ENCODE measurements at places on chromosomes 1 and 21.

DNA sequence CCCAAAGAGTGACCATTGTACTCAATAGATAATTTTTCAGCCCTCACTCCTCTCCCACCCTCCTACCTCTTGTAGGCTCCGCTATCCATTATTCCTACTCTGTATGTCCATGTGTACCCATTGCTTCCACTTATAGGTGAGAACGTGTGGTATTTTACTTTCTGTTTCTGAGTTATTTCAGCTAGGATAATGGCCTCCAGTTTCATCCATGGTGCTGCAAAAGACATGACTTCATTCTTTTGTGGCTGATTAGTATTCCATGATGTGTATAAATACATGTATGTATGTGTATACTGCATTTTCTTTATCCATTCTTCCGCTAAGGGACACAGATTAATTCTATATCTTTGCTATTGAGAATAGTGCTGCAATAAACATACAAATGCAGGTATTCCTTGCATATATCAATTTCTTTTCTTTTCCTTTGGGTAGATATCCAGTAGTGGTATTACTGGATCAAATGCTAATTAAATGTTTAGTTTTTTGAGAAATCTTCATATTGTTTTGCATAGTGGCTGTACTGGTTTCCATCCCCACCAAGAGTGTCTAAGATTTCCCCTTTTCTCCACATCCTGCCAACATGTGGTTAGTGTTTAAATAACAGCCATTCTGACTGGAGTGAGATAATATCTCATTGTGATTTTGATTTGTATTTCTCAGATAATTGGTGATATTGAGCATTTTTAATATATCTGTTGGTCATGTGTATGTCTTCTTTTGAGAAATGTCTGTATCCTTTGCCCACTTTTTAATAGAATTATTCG is 4.9 kb downstream of the LY9 start:
- DNase-seq = no peak

DNA sequence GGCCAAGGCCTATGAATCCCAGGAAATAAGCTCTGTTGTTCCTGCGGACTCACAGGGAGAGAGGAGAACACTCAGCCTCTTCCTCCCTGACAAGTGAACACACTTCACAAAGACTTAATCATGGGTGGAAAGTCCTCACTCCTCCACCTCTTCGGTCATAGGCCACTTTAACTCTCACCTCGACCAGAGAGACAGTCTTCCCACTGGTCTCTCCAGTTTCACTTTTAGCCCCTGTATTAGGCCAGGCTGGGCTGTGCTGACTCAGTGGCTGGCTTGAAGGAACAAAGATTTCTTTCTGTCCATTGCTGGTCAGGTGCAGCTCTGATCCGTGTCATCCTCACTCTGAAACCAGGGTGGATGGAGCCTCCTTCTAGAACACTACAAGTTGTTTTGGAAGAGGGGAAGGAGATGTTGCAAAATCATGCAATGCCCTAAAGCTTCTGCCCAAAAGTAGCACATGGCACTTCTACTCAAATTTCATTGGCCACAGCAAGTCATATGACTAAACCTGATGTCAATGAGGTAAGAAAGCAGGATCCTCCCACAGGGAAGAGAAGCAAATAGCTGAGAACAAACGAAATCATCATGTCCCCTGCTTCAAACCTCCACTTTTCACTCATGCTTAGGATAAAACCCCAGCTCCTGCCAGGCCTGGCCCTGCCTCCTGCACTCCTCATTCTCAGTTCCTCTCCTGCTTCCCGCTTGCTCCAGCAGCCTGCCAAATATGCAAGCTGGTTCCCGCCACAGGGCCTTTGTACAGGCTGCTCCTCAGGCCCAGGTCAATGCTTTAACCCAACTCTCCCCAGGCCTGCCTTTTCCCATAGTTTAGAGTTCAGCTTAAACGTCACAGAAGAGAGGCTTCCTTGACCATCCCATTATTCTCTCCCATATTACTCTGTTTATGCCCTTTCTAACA is 150.5 kb upstream of the RUNX3 start:
- no peak for DNase-seq

DNA sequence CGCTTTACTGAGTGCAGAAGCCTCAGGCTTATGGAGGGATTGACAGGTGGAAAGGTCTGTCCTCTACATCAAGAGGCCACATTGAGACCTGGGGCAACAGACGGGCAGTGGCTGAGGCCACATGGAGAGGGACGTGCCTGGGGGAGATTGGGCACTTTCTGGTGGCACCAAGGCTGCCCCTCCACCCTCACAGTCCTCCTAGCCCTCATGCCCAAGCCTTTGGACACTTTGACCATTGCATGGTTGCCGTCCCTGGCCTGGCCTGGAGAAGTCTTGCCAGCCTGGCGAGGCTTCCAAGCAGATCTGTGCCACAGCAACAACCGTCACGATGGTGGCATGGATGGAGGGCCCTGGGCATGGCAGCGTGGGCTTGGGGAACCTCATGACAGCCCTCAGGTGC is 192.1 kb upstream of the VAMP3 start:
- DNase-seq = no peak

GRCh38 chr1:182329471-182329870 is 62.1 kb downstream of the GLUL start:
- no peak for DNase-seq

- no peak for DNase-seq
Measured at GRCh38 chr21:44093761-44094160, 13.4 kb upstream of the PWP2 start.

DNA sequence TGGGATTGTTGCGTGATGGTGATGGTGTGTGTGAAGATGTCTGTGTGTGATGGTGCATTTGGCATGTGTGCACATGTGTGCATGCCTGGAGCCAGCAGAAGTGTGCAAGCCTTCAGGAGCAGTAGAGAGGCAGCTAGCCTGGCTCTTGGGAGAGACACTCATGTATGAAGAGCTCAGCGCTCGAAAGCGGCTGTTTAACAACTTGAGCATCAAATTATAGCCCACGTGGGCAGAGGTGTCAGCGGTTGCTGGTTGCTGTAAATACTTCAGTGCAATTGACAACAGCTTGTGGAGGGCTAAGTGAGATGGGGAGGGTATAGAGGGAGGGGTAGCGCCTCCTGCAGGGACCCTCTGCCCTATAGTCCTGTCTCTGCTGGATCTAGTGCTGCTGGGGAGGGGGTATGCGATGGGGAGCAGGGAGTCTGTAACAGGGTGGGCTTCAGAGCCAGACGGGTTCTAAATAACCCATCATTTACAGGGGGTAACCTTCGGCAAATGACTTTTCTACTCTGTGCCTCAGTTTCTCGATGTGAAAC is 21.5 kb downstream of the FOXD2 start:
- DNase-seq = no peak

GRCh38 chr21:38643404-38644023 is 145.2 kb upstream of the ERG start:
- no peak for DNase-seq

DNA sequence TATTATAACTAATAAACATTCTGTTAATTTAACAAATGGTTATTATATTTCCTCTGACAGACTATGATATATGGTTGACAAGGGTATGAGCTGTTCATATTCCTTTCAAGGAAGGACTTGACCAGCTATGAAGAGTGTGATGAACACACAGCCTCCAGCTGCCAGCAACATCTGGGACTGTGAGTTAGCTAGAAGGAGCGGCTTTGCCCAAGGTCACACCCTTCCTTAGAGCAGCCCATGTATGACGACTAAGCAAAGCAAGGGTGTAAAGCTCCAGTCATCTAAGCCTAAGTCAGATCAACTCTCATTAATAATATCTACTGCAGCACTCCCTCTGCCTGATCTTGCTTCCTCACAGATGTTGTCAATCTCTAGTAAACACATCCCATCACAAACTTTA is 355.4 kb downstream of the PLPP3 start:
- no peak for DNase-seq

GRCh38 chr1:153921803-153922075 is 1.0 kb downstream of the GATAD2B start:
- DNase-seq = no peak

DNA sequence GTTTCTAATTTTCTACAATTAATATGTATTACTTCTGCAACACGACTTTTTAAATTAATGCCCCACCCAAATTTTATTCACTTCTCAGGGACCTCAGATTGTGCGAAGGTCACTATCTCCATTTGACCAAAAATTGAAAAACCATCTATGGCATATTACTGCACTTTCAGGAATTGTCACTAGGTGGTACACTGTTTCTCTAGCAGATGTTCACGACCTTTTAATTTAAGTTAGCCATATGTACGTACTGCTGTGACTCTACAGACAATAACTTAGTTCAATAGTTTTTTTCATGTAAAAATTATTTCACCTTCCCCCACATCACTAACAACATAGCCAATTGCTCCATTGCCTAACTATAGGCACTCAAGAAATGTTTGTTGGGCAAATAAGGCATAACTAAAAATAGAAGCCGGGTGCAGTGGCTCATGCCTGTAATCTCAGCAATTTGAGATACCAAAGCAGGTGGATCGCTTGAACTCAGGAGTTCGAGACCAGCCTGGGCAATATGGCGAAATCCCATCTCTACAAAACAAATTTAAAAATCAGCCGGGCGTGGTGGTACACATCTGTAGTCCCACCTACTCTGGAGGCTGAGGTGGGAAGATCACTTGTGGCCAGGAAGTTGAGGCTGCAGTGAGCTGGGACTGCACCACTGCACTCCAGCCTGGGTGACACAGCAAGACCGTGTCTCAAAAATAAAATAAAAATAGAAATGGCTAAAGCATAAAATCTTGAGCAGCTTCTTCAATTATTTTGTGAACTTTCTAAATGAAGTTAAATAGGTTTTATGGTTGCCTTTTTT is 75.7 kb upstream of the PKN2 start:
- no peak for DNase-seq

DNA sequence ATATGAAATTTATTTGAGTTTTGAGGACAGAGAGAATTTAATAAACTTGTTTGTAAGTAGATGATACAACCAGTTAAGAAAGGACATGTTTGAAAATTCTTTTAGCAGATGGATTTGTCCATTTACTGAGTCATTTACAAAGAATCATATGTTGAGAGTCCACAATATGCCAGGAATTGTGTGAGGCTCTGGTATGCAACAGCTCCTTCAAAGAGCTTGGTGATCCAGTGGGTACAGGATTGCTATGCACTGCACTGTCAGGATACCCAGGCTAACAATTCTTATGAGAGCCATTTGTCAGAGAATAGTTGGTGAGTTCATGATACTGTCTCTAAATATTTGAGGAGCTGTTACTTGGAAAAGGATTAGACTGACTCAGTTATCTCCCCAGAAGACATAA is 11.0 kb downstream of the DNM3 start:
- no peak for DNase-seq

GRCh38 chr1:202251424-202252256 is 58.0 kb downstream of the LGR6 start:
- DNase-seq = no peak

DNA sequence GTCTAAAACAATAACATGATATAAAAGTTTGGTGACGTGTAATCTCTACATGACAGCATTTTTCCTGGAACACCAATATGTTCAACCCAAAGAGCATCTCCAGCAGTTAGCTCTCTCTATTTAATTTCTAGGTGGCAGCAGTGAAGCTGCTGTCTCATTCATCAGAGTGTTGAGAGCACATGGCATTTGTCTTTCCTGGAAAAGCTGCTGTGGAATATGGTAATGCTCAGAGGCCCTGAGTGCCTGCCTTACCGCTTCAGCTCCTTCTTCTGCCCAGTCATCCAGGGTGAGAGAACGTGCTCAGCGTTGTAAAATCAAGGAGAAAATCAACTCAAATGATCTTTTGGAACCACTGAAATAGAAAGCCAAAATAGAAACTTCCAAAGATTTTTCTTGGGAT is 640.7 kb downstream of the ADGRL2 start:
- DNase-seq = no peak

GRCh38 chr1:18527921-18528320 is 47.2 kb downstream of the KLHDC7A start:
- DNase-seq = no peak

DNA sequence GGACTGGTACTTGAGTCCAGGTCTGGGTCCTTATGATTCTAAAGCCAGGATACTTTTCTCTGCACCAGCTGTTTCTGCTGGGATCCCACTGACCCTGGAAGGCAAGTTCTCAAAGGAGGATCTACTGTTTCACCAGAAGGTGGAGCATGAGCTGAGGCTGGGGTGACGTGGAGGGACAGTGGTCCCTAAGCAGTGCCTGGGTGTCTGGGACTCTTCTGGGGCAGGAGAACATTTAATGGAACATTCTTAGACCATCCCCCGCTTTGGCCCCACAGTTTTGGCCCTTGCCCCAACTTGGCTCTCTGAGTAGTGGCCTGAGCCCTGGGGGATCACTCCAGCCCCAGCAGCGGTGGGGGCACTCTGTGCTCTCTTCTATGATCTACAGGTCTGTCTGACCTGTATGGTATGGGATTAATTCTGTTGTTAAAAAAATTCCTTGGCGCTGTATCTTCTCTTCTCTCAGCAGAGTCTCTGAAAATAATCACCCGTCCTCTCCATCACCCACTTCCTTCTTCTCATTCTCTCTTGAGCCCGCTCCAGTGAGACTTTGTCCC is 60.3 kb upstream of the CSF3R start:
- no peak for DNase-seq

GRCh38 chr1:112803906-112804762 is 89.0 kb upstream of the PPM1J start:
- DNase-seq = no peak

DNA sequence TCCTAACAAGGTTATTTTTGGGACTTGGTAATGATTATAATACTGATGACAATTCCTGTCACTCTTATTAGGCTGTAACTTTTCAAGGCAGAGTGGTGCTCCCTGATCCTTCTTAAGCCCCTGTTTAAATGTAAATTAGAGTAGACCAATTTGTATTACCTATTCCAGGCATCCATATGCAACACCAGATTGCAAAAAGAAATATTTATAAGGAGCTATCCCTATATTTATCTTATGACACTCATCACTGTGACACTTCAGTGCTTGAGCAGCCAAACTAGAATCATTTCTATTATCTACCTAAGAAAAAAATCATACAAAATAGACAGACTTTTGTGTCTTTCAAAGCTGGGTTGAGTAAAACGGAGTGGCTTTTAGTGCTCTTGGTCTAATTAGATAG is 462.7 kb downstream of the ADGRL2 start:
- DNase-seq = no peak

- no peak for DNase-seq
Measured at GRCh38 chr1:161185732-161186311, 8.5 kb upstream of the B4GALT3 start.

DNA sequence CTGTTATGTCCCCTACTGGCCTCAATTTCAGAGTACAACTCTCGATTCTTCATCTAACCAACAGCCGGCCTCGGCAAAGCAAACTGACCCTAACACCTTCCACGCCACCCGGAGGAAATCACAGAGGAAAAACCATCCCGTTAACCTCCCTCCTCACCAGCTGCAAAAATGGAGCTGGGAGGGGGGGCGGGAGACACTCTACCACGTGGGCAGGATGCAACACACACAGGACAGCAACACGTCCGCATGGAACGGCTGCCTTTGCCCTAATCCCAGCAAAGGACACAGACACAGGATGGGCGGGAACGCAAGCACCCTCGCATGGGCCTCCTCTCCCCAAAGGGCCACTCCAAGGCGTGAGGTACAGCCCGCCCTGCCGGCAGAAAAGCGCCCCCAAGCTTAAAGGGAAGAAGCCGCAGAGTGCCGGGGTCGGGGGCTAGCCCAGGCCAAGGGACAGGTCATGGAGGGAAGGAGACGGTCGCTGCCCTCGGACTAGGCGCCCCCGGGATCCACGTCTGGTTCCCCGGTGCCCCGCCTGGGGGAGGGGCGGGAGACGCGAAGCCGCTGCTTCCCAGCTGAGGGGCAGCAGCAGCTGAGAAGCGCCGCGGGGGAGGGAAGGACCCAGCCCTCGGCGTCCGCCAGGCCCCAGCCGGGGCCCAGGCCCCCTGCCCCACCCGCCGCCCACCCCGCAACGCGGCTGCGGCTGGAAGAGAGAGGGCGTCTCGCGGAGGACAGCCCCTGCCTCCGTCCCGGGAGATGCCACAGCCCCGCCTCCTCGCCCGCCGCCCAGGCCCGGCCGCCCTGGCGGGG is 590 bp downstream of the FOXJ3 start:
- peak; percentile 45 for DNase-seq
